ENCODE measurements at places on chromosomes 3 and 15.
A peak's percentile ranks its signal among the peaks of the same experiment; 100 is the strongest.

DNA sequence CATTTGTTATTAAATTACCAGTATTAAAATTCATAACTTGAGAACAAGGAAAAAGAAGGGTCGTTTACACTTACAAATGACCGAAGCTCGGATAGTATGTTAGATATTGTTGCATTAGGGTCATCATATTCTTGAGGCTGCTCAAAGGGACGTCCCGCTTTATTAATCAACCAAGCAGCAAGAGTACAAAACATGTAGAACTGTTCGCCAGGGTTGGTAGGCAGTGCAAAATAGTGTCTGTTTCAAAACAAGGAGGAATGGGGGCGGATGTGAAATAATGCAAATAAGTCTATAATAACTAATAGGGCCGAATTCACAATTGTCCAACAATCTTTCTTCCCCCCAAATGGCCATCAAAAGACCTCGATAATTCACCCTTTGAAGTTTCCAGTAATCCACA lies 2.9 kb downstream of the IFT57 start:
- no peak for DNase-seq

DNA sequence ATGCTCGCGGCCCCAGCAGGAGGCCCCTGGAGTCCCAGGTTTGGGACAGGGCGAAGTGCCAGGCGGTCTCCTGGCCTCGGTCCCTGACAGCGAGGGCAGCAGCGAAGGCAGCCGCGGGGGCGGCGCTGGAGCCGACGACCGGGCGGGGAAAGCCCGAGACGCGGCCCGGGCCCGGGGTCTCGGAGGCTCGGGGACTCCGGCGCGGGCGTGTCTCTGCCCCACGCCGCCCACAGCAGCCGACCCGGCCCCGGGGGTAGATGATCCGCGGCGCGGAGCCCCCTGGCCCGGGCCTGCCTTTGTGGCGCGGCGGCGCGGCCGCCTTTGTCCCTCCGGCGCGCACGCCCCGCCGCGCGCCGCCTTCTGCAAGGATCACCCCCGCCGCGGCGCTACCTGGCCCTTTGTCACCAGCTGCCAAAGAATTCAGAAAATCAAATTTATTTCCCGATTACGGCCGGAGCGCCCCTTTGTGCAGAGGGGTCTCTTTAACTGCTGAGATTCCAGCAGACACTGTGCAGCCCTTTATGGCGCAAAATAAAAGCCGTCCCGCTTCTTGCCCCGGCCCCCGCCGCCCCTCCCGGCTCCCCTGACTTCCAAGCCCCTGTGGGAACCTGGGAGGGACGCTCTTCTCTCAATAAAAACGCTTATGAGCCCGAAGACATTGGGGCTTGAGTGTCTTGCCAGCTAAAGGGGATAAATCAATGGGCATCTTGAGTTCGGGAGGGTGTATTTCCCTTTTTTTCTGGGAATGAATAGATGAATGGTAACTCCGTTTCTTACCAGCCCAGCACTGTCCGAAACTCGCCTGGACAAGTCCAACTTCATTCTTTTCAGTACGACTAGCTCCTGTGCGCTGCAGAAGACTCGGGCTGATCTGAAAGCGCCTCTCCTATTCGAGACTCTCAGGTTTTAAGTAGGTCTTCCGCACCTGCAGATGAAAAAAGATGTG lies 68.4 kb downstream of the HES1 start:
- no peak for DNase-seq

- DNase-seq: no peak
Observed at GRCh38 chr15:57158997-57159668, 217.2 kb upstream of the CGNL1 start.

DNA sequence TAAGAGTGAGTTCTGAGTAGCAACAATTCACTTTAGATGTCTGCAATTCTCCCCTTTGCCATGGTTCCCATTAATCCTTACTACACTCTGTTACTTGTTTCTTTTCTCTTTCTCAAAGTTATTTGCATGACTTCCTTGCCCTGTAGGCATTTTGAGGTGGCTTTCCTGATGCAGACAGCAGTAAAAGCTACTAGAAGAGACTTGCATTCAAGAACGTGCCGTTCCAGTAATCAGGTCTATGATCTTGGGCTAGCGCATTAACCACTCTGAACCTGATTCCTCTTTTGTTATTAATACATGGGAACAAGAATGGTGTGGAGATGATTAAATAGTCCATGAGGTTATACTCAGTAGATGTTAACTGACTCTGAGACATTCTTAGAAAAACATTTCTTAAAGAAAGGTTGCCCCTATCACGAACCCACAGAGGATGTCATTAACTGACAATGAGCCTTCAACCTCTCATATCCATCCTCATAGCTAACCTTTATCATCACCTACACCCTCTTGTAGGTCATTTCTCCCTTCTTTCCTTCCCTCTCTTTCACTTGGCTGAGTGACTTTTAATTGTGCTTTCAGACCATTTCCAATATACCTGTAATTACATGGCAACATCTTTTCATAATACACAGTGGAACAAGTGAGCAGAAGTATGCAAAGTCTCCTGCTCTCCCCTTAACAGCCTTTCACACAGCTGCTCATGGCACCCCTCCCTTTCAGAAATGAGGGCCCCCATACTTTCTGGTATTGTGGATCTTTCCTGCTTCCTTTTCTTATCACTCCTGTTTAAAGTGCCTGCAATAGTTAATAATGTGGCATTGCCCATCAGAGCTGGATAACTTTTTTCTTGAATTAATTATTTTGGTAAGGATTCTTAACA lies 175.9 kb downstream of the CHST2 start:
- no peak for DNase-seq

DNA sequence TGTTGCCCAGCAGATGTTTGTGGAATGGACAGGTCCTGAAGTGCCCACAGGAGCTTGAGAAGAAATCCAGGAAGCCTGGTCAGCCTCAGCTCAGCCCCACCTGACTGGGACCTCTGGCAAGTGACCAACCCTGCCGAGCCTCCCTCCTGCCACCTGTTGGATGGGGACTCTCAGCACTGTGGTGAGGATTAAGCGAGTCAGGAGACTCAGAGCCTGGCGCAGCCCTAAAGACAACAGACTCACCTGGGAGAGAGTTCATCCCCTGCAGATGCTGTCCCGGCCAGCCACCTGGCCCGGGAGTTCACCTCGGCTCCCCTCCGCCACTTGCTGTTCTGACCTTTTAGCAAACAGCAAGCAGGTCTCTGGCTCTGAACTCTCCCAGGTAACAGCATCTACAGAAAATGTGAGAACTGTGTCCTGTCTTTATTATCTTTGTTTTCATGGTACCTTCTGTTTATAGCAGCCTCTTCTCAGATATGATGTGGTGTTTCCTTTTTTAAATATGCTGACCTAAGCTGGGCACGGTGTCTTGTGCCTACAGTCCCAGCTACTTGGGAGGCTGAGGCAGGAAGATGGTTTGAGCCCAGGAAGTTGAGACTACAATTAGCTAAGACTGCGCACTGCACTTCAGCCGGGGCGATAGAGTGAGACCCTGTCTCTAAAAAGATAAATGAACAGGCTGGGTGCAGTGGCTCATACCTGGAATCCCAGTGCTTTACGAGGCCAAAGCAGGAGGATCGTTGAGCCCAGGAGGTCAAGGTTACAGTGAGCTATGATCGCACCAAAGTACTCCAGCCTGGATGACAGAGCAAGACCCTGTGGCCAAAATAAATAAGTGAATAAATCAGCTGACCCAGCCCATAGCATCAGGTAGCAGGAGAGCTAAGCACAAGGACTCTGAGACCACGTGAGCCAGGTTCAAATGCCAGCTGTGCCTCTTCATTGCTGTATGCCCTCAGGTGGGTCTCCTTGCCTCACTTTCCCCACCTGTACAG lies 32.4 kb upstream of the SLC6A6 start:
- DNase-seq: no peak

DNA sequence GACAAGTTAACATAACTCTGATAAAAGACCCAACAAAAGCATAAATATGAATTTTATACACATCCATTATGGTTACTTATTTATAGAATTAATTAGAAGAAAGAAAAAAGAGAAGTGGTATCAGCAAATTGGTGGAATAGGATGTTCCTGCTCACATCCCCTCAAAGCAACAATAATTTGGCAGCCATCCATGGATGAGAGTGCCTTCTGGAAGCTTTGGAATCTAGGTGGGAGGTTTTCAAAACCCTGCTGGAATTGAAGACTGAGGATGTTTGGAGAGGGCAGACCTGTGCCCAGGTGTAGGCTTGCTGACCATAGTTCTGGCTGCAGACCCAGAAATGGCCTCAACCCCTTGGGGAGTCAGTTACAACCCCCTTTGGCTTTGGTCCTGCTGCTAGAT lies 91.2 kb downstream of the EDEM1 start:
- DNase-seq: no peak

DNA sequence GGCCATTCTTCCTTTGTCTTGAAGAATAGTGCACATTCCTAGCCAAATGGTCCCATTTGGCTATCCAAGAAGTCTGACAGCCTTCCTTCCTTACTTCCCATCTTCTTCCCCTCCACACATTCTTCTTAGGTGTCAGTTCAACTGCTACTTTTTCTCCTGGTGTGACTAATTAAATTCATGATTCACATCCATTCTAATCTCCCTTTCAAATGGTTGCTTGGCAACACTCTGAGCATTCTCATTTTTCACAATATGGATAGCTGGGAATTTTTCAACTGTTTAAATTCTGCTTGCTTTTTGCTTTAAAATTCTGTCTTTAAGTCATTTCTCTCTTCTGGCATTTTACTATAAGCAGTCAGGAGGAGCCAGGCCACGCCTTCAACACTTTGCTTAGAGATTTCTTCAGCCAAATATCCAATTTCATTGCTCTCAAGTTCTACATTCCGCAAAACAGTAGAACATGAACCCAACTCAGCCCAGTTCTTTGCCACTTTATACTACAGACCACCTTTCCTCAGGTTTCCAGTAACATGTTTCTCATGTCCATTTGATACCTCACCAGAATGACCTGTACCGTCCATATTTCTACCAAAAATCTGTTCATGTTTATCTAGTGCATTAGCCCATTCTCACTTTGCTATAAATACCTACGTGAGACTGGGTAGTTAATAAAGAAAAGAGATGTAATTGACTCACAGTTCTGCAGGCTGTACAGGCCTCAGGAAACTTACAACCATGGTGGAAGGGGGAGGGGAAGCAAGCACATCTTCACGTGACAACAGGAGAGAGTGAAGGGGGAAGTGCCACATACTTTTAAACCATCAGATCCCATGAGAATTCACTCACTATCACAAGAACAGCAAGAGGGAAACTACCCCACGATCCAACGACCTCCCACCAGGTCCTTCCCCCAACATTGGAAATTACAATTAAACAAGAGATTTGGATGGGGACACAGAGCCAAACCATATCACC lies 31.9 kb upstream of the MCF2L2 start:
- no peak for DNase-seq

GRCh38 chr3:165521131-165521871 lies 315.9 kb downstream of the BCHE start:
- no peak for DNase-seq

DNA sequence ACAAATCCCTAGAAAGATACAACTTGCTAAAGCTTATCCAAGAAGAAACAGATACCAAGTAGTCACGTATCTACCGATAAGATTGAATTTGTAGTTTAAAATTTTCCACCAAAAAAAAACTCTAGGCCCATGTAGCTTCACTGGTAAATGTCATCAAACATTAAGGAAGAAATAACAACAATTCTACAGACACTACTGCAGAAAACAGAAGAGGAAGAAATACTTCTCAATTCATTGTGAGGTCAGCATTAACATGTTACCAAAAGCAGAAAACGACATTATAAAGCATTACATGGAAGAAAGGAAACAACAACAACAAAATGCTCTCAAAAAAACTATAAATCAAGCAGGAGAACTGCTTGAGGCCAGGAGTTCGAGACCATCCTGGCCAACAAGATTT lies 27.5 kb upstream of the TM4SF19 start:
- DNase-seq: no peak

DNA sequence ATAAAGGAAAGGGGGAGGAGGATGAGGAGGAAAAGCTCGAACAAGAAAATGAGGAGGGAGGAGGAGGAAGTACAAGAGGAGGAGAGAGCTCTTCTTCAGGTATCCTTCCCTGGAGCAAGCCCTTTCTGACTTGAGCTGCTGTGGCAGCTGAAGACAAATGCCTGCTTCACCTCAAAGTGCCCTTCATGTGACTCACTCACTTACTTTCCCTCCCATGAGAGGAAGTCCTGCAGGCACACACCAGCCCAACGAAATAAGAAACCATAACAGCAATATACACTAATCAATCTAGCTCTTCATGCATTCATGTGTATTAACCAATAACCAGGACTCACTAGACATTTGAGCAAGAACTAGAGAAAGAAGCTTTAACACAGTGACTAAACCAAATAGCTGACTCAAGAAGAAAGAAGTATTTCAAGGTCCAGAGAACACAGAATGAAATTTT lies 251.9 kb downstream of the IGSF11 start:
- DNase-seq: no peak

- DNase-seq: no peak
Observed at GRCh38 chr3:62211675-62212429, 161.5 kb downstream of the FEZF2 start.

- DNase-seq: no peak
Observed at GRCh38 chr3:53830944-53831343, 15.3 kb downstream of the CHDH start.

- DNase-seq: peak; percentile 38
Observed at GRCh38 chr15:79184465-79184892, 93.9 kb upstream of the RASGRF1 start.

- no peak for DNase-seq
Observed at GRCh38 chr3:89436846-89437245, 329.4 kb downstream of the EPHA3 start.

DNA sequence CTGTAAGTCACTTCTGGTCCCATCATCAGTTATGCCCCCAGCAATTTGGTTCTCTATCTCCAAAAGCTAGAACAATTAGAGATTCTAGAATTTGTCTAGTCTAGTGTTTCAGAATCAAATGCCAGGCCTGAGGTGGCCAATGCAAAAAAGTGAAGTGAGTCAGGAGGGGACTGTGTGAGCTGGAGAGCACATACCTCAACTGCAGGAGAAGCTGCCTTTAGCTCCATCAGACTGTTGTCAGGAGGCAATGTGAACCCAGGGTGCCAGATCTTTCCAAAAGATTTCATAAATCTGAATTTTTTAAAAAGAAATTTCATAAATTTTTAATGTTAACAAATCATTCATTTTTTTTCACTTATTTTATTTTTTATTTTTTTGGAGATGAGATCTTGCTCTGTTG lies 80.7 kb upstream of the EOMES start:
- DNase-seq: no peak

DNA sequence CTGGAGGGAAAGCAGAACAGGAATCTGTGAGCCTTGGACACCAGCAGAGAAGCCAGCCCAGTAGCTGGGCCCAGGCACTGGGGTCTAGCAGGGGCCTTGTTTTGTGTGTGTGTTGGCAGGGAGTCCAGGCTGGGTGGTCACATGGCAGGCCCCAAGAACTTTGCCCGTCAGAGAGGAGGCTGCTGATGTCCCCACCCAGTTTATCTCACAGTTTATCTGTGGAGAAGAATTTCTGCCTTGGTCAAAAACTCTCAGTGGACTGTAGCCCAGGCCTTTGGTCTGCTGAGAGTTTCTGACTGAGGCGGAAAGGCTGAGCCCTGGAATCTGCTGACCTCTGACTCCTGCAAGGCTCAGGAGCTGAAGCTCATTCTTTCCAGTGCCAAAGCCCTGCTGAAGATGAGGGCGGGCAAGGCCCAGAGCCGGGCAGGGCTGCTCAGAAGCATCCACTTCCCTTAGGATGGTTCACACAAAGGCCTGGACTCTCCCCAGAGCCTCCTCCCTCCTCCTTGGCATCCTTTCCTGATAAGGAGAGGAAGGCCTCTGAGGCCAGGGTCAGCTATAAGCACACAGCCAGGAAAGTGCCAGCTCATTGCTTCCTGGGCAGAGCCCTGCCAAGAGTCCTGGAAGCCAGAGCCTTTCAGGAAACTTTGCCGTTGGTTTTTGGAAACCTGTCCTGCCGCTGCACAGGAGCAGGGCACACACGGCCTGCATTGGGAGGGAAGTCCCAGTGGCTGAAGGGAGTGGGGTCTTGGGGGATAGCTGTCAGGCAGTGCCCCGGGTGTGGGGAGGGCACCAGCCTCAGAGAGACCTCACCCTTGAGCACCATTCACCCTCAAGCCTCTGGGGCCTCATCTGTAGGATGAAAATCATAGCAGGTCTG lies 37.2 kb upstream of the SLCO2A1 start:
- DNase-seq: no peak

All from stromal cell of bone marrow (primary cell).